Activated CD4-positive, alpha-beta memory T cell treated with anti-CD3 and anti-CD28 coated beads, Interleukin-2, amount 10 ng/mL, durations not matched to agents 7 days and 5 days (primary cell): ENCODE measurements at places on chromosomes 2 and 18. TPM values are rescaled to one million over a fixed set of nuclear protein-coding genes. Genes with fewer than 3 reads are reported as not detected.

Gene COL4A3
- total RNA-seq = not detected

Gene CDH19
- total RNA-seq = not detected

Gene XDH
- 1.6 TPM for total RNA-seq

Gene APCDD1
- not detected for total RNA-seq

Gene STARD6
- total RNA-seq = not detected

Gene CYP26B1
- total RNA-seq = not detected

DNA sequence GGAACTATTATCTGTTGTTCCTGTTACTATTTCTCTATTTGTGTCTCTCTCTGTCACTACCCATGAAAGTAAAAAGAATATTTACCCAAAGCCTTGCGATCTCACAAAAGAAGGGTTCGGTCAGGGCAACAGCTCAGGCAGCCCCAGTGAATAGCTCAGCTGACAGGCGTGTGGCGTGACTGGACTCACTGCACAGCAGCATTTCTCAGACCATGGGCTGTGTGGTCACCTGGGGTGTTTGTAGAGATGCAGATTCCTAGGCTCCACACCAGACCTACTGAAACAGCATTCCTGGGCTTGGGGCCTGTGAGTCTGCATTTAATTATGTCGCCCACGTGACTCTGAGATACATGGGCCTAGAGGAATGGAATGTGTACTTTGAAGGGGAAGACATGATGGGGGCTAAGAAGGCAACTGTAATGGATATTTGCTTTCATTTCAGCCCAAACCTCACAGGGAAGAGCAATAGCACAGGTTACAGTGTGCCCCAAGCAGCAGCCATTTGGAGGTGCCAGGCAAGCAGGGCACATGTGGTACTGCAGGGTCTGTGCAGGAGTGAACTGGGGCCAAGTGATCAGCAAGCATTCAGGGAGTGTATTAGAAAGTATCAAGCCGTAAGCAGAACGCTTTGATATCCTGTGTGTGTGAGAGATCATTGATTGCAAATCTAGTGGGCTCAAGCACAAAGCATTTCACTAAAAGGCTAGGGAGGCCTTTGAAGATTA lies 90.4 kb upstream of the RBMS1 start:
- no peak overlapping the region for H3K27ac ChIP-seq
- H3K27me3 ChIP-seq = no peaks in the 10 kb centered on the region
- H3K36me3 ChIP-seq = no peaks in the 10 kb centered on the region
- H3K4me3 ChIP-seq = no peak overlapping the region
- DNase-seq = no peak
- peaks cover 2% of the 10 kb centered on the region for H3K4me1 ChIP-seq

DNA sequence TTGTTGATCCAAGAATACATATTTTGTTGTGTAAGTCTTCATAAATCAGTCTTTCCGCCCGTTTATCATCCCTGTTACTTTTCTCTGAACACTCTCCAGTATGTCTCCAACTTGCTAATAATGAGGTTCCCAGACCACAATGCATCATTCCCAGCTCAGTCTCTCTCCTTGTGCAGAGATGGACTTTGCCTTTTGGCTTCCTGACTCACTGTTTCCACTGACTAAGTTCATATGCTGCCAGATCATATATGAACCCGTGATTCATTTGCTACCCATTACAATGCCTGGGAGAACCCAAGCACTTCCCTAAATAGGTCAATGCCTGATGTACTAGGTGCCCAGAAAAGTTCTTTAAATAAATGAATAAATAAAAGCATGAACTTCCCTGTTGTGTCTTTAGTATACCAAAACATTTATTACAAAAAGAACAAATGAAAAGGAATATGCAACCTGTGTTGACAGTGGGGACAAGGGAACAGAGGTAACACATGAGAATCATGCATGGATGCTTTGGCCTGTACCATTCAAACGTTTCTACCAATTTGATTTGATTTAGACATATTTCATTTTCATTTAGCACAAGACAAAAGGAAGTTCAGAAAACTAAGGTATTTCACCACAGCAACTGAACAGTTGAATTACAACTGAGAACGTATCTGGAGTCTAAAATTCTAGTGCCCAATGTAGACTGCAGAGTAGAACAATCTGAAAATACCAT lies 215.4 kb upstream of the HNRNPA3 start:
- DNase-seq = no peak
- H3K36me3 ChIP-seq = no peaks in the 10 kb centered on the region
- H3K4me3 ChIP-seq = no peak overlapping the region

GRCh38 chr2:41877114-41877678 lies 170.6 kb upstream of the PKDCC start:
- H3K27ac ChIP-seq = no peak overlapping the region
- no peaks in the 10 kb centered on the region for H3K36me3 ChIP-seq
- H3K4me1 ChIP-seq = peaks cover 6% of the 10 kb centered on the region
- H3K4me3 ChIP-seq = no peak overlapping the region
- peaks cover 24% of the 10 kb centered on the region for H3K27me3 ChIP-seq

DNA sequence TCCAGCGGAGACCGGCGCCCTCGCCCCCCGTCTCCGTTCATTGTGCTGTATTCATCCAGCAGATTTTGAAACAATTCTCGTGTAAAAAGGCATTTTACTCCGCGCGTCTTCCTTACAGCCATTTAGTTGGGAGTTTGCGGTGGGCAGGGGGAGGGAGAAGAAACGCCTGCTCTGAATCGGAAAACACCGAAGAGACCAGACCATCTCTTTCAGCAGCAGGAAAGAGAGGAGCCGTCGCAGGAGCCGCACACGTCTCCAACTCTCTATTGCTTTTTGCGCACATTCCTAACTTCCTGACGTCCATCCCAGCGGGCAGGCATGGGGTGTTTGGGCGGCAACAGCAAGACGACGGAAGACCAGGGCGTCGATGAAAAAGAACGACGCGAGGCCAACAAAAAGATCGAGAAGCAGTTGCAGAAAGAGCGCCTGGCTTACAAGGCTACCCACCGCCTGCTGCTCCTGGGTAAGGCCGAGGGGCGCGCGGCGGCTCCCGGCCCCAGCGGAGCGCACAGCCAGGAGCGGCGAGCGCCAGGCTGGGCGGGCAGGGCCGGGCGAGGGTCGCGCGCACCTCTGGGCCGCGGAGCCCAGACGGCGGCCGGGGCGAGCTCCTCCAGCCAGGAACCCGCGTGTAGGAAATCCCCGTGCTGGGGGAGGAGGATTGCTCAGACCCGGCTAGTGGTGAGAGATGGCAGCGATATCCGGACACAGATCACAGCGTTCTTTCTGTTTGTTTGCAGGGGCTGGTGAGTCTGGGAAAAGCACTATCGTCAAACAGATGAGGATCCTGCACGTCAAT lies 63.2 kb downstream of the GNAL start:
- peaks cover 15% of the 10 kb centered on the region for H3K4me1 ChIP-seq
- H3K27me3 ChIP-seq = peaks cover 58% of the 10 kb centered on the region
- DNase-seq = no peak
- no peaks in the 10 kb centered on the region for H3K36me3 ChIP-seq

DNA sequence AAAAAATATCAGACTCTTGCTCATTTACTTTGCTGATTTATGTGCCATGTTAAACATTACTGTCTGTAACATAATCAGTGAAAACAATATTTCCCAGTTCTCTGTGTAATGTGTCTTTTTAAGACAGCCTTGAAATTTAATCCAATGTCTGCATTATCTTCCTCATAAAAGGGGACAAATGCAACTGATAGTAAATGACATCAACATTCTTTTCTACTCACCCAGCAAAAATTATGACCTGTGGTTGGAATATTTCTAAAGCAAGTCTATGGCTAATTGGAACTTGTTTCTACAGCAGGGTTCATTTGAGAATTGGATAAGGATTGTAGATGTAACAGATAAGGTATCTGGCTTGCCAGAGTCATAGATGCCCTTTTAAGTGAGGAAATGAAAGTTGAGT lies 34.8 kb downstream of the C1D start:
- H3K36me3 ChIP-seq = no peaks in the 10 kb centered on the region
- H3K27ac ChIP-seq = no peak overlapping the region
- H3K4me1 ChIP-seq = peaks cover 3% of the 10 kb centered on the region
- no peak for DNase-seq
- H3K4me3 ChIP-seq = no peak overlapping the region
- peaks cover 20% of the 10 kb centered on the region for H3K27me3 ChIP-seq

- H3K27ac ChIP-seq = no peak overlapping the region
- no peak for DNase-seq
- peaks cover 10% of the 10 kb centered on the region for H3K4me1 ChIP-seq
- no peak overlapping the region for H3K4me3 ChIP-seq
- peaks cover 7% of the 10 kb centered on the region for H3K36me3 ChIP-seq
Observed at GRCh38 chr2:232421189-232421785, 14.6 kb downstream of the ALPG start.

DNA sequence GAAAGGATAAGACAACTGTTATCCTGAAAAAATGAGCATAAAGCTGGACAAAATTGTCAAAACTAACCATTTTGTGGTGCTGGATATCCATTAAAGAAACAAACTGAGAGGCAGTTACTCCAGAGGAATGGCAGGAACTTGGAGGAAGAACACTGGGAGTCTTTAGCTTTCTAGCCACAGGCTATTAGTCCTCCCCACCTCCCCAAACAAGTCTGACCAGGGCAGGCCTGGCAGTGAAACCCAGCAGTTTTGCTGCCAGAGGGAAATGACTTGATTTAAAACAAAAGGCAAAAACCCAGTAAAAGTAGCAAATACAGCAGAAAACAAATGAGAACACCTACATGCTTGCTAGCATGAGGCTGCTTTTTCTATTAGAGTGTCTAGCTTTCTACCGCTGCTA lies 34.9 kb downstream of the OSBPL1A start:
- no peaks in the 10 kb centered on the region for H3K27me3 ChIP-seq
- no peaks in the 10 kb centered on the region for H3K4me1 ChIP-seq
- H3K27ac ChIP-seq = no peak overlapping the region
- no peaks in the 10 kb centered on the region for H3K36me3 ChIP-seq

DNA sequence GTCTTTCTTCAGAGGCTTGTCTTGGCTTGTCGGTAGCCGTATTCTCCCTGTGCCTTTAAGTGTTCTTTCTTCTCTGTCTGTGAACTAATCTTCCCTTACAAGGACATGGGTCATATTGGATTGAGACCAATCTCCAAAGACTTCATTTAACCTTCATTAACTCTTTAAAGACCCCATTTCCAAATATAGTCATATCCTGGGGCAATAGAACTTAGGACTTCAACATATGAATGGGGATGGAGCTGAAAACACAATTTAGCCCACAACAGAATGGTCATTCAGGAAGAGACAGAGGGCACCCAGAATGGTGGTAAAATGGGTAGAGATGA lies 82.1 kb upstream of the TANK start:
- peaks cover 17% of the 10 kb centered on the region for H3K36me3 ChIP-seq
- no peak for DNase-seq
- H3K27me3 ChIP-seq = no peaks in the 10 kb centered on the region
- peak overlapping the region; percentile 90 for H3K27ac ChIP-seq
- peaks cover 48% of the 10 kb centered on the region for H3K4me1 ChIP-seq

- H3K27me3 ChIP-seq = no peaks in the 10 kb centered on the region
- H3K27ac ChIP-seq = no peak overlapping the region
- no peaks in the 10 kb centered on the region for H3K36me3 ChIP-seq
- DNase-seq = no peak
Observed at GRCh38 chr2:120934574-120935338, 199.1 kb downstream of the GLI2 start.
